ENCODE measurements at places on chromosomes 6 and 20.

DNA sequence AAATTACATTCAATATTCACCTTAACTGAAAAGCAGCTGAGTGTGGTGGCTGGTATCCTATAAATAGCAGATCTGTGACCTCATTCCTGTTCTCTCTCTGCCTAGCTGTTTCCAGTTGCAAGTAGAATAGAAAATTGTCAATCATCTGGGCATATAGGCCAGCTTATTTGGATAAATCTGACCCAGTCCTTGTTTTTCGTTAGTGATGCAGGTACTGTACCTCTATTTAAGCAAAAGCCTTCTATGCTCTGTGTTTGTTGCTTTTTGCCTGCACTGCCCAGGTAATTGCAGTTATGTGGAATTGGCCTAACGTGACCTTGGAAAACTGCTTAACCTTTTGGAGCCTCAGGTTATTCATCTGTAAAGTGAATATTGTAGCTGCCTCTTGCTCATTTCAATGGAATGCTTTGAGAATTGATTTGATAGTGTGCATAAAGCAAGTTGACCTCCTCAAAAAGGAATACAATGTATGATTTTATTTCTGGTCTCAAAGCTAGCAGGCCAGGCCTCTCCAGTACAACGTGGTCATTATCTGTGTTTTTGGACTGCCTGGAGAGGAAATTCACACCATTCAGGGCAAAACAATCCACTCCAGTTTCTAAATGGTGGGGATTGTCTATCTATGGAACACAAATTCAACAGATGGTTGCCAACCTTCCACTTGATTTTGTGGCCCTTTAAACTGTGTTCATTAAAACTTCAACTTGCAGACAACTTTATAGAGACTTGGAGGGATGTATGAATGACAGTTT lies 508.7 kb upstream of the CITED2 start:
- DNase-seq, result no peak

- DNase-seq, result no peak
These were observed 60.9 kb downstream of the GINS1 start for GRCh38 chr20:25468126-25469075.

DNA sequence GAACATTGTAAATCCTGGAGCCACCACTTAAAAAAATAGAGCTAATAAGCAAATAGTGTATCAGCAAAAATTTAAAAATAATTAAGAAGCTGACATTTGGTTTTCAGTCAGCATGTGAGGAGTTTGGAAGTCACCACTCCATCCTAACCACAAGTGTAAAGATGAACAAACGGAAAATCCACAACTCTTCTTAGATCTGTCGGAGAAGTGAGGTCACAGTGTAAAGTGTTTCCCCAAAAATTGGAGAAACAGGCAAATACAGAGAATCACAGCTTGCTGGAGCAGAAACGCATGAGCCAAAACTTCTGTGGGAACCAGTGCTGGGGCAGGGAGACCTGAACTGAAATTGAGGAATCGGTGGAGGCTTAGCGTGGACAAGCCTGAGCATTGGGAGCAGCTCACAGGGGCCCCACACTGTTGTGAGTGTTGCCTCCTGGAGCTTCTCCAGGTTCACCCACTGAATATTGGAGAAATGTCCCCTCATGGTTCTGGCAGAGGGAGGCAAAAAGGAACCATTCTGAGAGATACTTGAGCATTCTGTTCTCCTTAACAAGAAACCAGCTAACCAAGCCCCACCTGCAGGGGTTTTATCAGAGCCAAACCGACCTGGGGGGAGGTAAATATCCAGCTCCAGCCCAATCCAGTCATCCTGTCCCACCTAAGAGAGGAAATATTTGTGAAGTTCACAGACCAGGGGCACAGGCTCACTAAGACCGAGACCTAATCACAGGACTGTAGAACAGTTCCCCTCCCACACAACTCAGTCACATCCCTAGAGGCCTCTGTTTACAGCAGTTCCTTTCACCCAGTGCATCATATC lies 192.0 kb downstream of the ERMARD start:
- DNase-seq, result no peak

GRCh38 chr6:43016943-43017334 lies 2.9 kb downstream of the KLHDC3 start:
- no peak for DNase-seq

- no peak for DNase-seq
These were observed 35.1 kb downstream of the TULP4 start for GRCh38 chr6:158347335-158347734.

DNA sequence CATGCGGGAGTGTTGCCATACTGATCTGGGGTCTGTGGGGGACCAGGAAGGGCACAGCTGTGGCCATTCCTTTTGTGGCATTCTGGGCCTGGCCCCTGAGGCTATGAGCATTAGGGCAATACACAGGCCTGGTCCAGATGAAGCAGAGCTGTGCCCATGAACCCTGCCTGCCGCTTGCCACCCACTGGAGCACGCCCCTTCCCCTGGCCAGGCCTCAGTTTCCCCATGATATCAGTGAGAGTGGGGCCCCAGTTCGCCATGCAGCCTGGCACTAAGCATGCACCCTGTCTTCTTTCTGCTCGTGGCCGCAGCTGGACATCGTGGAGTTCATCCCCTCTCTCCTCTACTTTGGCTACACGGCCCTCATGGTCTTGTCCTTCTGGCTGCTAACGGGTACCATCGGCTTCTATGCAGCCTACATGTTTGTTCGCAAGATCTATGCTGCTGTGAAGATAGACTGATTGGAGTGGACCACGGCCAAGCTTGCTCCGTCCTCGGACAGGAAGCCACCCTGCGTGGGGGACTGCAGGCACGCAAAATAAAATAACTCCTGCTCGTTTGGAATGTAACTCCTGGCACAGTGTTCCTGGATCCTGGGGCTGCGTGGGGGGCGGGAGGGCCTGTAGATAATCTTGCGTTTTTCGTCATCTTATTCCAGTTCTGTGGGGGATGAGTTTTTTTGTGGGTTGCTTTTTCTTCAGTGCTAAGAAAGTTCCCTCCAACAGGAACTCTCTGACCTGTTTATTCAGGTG lies 42.4 kb downstream of the PLAGL2 start:
- DNase-seq, result no peak

DNA sequence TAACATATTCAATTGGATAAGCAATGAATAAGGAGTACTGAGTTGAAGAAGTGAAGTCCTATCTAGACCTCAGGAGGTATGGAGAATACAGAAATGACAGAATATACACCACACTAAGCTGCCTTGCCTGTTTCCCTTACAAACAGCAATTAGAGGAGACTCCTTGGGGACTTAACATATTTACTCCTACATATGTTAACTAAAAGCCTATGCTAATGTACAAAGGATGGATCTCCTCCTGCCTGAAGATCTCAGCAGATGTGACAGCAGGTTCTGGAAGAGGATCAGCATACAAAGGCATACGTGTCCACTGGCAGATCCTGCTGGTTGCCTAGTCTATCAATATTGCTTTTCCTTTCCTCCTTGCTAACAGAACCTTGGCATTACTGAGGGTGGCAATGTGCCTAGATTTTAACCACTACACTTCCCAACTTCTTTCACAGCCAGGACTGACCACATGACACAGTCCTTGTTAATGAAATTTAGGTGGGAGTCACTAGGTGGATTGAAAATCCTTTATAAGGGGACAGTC lies 29.6 kb downstream of the PRKN start:
- DNase-seq, result no peak

- DNase-seq, result no peak
These were observed 94.5 kb downstream of the SSR1 start for GRCh38 chr6:7218406-7218988.

- peak; percentile 55 for DNase-seq
These were observed 816 bp upstream of the MAN1A1 start for GRCh38 chr6:119350202-119350951.

DNA sequence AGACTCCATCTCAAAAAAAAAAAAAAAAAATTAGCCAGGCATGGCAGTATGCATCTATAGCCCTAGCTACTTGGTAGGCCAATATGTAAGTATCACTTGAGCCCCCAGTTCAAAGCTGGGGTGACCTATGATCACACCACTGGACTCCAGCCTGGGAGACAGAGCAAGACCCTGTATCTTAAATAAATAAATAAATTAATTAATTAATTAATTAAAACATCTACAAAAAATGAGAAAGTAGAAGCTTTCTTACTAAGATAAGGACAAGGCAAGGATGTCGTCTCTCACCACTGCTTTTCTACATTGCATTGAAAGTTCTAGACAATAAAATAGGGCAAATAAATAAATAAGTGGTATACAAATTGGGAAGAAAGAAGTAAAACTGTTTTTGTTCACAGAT lies 134.3 kb upstream of the CARMIL1 start:
- DNase-seq, result no peak

GRCh38 chr6:166270706-166271375 lies 37.4 kb downstream of the PRR18 start:
- no peak for DNase-seq

- no peak for DNase-seq
These were observed 55.6 kb upstream of the NEDD9 start for GRCh38 chr6:11288065-11288464.

GRCh38 chr20:46552460-46553420 lies 2.3 kb upstream of the OCSTAMP start:
- peak; percentile 57 for DNase-seq

DNA sequence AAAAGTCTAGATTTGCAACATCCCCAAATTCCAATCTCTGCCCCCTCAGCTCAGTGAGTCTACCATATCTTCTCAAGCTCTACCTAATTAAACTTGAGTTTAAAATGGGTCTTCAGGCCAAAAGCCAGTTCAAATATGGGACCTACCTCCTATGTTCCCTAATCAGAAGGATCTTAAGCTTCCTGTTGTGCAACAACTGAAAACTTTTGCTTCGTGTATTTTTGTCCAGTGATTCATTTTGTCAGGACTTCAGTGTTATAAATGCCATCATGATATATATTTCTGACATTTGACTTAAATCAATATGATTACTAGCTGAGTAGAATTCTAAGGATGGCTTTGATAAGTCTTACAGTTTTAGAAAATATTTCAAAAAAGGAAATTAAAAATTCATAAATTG lies 622.6 kb upstream of the PTCHD4 start:
- DNase-seq, result no peak

DNA sequence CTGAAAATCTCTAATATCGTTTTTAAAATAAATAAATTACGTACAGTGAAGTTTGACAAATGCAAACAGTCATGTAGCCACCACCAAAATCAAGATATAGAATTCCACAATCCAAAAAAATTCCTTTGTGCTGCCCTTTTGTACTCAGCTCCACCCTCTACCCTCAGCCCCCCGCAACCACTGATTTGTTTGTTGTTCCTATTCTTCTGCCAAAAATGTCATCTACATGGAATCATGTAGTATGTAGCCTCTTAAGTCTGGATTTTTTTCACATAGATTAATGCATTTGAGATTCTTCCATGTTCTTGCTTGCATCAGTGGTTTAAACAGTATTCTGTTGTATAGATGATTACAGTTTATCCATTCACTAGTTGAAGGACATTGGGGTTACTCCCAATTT lies 8.5 kb upstream of the REPS1 start:
- no peak for DNase-seq

GRCh38 chr6:20583444-20583800 lies 49.2 kb downstream of the CDKAL1 start:
- DNase-seq, result no peak

GRCh38 chr6:141552031-141552430 lies 580.7 kb upstream of the GJE1 start:
- DNase-seq, result no peak

DNA sequence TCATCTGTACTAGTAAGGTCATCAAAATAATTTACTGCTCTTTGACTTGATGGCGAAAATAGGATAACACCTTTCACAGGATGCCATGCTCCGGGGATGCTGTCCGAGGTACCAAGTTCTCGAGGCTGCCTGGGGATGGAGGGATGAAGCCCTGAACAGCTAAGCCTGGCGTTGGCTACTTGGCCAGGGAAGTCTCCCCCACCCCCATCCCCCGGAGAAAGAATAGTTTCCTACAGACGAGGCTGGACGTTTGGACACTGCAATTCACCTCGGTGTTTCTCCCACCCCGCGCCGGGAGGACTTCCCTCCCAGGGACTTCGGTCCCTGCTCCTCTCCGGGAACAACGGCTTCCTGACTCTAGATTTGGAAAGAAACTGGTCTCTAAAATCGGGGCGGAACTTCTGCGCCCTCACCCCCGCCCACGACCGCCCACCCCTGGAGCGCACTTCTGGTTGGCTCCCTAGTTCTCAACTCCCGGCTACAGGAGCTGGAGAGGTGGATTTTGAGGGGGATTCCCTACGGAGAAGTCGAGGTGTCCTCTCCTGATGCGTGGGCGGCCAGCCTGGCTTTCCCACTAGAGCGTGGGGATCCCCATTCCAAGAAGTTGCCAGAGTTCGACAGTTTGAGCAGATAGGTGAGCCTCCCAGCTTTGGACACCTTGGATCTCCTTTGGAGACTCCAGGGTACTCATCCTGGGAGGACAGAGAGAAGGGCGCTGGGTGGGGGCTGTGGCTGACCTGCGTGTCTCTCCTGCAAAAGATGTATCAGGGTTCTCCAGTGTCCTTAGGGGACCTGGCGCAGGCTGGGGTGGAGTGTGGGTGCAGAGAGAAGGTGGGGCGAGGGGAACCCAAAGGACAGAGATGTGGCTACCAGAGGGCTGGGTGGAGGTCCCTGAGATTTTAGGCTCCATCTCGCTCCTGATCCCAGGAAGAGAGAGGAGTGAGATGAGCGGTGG lies 1.1 kb downstream of the PCSK2 start:
- DNase-seq, result no peak

GRCh38 chr20:40991181-40991889 lies 37.3 kb upstream of the TOP1 start:
- DNase-seq, result peak; percentile 18

DNA sequence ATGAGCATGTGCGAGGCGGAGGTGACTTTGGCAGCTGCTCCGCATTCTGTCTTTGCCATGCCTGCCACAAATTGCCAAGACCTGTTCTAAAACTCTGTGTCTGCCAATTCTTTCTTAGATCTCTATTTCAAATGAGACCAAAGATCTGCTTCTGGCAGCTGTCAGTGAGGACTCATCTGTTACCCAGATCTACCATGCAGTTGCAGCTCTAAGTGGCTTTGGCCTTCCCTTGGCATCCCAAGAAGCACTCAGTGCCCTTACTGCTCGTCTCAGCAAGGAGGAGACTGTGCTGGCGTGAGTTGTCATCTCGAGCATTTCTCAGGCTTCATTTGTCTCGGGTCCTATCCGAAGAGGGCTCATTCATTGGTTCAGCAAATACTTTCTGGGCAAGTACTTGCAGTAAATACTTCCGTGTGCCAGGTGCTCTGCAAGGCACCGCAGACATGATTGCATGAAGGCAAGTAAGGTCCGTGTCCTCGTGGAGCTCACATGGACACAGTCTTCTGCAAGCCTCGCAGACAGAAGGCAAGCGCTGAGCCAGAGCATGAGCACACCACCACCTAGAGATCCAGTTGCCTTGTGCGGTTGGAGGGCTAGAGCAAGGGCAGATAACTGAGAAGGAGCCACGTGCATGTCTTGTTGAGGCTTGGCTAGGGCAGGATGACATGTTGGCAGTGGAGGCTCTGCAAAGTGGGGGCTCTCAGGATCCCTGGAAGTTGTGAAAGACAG lies 19.7 kb upstream of the MROH8 start:
- no peak for DNase-seq

- DNase-seq, result no peak
These were observed 219.8 kb downstream of the TFAP2A start for GRCh38 chr6:10194816-10195672.

DNA sequence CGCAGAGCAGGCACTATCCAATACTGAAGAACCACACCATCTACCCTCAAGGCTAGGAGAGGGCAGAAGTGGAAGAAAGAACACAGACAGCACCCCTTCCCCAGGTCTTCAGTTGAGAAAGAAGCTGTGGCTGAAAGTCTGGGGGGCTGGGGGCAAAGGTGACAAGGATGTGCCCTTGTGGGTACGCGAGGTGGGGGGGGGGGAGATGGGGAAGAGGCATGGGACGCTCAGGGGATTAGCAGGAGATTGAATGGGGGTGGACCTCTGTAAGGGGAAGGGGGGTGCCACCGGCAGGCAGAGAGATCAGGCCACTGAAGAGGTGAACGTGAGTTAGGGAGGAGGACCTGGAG lies 1.1 kb downstream of the B4GALT5 start:
- DNase-seq, result no peak

GRCh38 chr6:126788861-126789365 lies 329.6 kb upstream of the RSPO3 start:
- no peak for DNase-seq
